ENCODE measurements at places on chromosomes 6 and 20.
A peak's percentile ranks its signal among the peaks of the same experiment; 100 is the strongest.

DNA sequence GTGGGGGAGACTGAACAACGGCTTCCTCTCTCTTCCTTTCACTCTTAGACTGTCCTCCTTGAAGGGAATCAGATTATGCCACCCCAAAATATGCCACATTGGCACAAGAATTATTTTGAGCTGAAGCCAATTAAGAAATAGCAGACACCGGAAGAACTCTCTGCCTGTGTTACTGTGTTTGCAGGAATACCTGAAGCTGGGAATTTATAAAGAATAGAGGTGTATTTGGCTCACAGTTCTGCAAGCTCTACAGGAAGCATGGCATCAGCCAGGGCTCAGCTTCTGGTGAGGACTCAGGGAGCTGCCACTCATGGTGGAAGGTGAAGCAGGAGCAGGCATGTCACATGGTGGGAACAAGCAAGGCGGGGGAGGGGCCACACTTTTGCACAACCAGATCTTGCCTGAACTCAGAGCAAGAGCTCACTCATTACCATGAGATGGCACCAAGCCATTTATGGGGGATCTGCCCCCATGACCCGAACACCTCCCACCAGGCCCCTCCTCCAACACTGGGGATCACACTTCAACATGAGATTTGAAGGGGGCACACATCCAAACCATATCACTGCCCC lies 46.0 kb downstream of the PCNA start:
- no peak for DNase-seq

- no peak for DNase-seq
Measured at GRCh38 chr6:122717350-122717749, 62.2 kb upstream of the FABP7 start.

DNA sequence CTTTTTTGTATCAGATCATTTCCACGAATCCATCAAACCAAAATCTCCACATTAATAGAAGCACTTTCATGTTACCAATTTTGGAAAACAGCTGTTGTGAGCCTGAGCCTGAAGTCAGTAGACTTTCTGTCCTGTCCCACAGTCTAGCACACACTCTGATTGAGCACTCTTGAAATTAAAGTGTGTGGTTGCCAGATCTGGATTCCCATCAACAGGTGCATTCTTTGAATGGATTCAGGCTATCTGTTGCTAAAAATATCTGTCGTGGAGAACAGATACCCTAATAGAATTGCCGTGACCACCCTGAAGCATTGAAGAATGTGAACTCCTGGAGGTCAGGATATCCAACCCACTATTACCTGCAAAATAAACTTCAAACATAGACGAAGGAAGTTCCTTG lies 73.3 kb downstream of the TFAP2A start:
- DNase-seq, result no peak

GRCh38 chr6:19368511-19368910 lies 468.7 kb upstream of the ID4 start:
- peak; percentile 67 for DNase-seq

DNA sequence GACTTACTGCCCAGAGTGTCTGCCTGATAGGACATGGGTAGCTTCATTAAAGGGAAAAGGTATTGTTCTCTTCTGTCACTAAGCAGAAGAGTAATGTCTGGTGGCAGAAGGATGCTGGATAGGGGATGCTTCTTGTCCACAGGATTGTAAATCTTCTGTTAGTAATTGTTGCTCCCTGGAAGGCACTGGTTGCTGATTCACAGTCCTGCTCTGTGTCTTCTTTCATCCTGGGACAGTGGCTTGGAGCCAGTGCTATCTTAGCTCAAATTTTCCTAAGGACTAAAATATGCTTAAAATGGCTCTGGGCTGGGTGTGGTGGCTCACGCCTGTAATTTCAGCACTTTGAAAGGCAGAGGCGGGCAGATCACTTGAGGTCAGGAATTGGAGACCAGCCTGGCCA lies 48.0 kb downstream of the SYTL3 start:
- DNase-seq, result peak; percentile 84

GRCh38 chr6:89260832-89261231 lies 43.7 kb upstream of the GABRR1 start:
- no peak for DNase-seq

- DNase-seq, result peak; percentile 70
Measured at GRCh38 chr6:26553264-26553634, 15.1 kb downstream of the HMGN4 start.

GRCh38 chr20:23943304-23943703 lies 45.3 kb downstream of the GGTLC1 start:
- no peak for DNase-seq

- DNase-seq, result no peak
Measured at GRCh38 chr6:19558934-19559333, 278.2 kb upstream of the ID4 start.

DNA sequence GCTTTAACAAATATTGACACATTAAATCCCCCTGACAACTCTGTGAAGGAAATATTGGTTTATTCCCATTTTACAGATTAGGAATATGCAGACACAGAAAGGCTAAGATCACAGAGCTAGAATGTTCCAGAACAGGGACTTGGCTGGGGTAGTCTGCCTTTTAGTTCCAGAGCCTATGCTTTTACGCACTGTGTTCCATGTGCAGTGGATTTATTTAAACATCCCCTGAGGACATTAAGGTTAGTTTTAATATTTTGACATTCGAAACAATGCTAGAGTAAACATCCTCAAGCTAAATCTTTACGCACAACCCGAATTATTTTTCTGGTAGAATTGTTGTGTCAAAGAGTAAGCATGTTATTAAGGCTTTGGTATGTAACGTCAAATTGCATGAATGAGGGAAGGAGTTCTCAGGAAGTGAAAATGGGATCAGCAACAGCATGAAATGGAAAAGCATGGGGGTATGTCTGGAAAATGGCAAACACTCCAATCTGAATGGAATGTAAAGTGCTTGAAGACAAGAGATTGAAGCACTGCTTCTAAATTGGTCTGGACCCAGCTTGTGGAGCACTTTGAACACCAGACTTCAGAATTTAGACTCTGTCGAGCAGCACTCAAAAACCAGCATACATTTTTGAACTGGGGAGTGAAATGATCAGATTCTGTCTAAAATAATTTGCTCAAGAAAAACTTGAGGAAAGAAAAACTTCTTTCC lies 429.9 kb downstream of the CD83 start:
- DNase-seq, result no peak

- DNase-seq, result peak; percentile 88
Measured at GRCh38 chr20:62662422-62662821, 20.1 kb downstream of the SLCO4A1 start.

DNA sequence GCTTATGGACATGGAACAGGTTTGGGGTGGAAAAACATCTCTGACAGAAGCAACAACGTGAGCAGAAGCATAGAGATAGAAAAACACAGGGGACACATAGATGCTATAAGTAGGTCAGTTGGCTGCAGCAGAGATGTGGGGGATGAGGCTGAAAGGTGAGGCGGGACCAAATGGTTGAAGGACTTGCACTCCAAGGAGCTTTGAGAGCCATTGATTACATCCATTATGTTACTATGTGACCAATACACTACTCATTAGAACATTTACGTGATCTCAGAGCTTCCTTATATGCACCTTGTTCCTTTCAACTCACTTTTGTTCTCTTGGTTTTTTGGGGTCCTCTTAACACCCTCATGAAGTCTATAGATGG lies 47.9 kb upstream of the TTPAL start:
- DNase-seq, result no peak

DNA sequence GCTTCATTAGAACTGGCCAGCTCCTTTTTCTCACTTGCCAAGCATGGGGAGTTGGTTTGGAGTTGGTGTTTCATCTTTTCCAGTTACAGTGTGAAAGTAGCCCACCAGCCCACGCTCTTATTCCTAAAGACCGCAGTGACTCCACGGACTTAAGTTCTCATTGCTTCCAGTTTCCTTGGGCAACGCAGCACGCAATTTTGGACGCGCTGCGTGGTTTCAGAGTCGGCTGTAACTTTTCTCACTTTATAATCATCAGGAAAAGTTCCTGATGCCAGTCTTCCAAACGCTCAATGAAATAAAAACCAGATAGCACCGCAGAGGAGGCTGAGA lies 381 bp upstream of the PEX7 start:
- peak; percentile 47 for DNase-seq

GRCh38 chr20:36848078-36848660 lies 27.8 kb upstream of the TLDC2 start:
- DNase-seq, result peak; percentile 86

GRCh38 chr6:7112741-7113313 lies 5.1 kb downstream of the RREB1 start:
- peak; percentile 53 for DNase-seq

GRCh38 chr6:45486736-45487135 lies 109.0 kb upstream of the SUPT3H start:
- DNase-seq, result no peak

GRCh38 chr6:126716826-126717509 lies 377.1 kb downstream of the CENPW start:
- no peak for DNase-seq

GRCh38 chr6:90146921-90147649 lies 149.6 kb downstream of the BACH2 start:
- DNase-seq, result no peak

DNA sequence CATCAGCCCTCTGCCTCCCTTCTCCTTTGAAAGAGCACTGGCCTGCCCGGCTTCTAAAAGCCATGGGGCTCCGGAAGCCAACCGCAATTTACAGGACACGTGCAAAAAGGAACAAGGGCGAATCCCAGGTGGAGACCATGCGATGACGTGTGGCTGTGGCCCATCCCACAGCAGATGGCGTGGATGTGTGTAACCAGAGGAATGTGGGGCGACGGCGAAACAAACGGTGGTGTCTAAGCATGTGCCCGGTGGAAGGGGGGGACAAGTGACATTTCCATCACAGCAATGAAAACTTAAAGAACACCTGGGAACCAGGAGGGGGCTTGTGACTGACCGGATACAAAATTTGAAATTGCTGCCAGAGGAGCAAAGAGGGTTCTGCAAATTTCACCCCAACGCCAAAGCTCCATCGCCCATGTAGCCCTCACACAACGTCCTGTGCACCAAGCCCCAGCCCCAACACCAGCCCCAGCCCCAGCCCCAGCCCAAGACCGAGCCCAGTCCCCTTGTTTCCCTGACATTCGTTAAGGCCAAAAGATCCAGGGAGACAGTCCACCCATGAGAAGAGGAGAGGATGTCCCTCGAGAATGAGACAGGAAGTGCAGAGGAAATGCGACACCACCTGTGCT lies 159.7 kb upstream of the ZNF337 start:
- no peak for DNase-seq

DNA sequence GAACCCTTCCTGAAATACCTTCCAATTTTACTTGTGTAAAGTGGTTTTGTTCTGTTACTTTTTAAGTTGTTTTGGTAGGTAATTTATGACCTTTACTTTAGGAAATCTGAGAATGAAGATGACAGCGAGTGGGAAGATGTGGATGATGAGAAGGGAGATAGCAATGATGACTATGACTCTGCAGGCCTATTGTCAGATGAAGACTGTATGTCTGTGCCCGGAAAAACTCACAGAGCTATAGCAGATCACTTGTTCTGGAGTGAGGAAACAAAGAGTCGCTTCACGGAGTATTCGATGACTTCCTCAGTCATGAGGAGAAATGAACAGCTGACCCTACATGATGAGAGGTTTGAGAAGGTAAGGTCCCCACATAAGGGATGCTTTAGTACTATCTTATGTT lies 6.6 kb upstream of the ZC2HC1B start:
- no peak for DNase-seq

DNA sequence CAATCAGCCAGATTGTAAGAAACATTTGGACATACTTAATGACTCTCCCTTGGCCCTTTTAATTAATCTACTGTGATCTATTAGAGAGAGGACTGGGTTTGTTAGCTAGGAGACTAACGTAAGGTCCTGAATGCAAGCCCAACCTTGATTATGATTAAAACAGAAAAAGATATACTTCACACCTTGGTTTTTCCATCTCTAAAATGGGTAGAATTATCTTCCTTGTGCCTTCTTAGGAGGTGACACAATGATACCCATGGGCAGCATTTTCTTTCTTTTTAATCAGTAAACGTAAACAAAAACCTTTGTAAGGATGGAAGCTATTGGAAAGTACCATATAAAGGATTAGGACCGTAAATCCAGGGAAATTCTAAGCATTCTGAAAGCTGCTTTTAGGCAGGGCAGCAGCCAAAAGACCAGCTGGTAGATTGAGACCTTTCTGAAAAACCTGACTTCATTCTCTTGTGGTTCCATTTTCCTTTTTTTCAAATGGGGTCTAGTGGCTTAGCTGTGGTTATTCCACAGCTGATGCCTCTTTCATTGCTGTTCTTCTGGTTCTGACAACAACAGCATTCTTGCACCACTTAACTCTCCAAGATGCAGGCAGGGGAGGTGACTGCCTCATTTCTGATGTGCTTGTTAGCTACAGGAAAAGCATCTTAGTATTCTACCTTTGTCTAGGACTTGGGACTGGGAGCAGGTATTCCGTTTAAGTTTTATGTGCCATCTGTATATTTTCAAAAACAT lies 27.4 kb downstream of the RREB1 start:
- no peak for DNase-seq

- peak; percentile 26 for DNase-seq
Measured at GRCh38 chr6:147040121-147040910, 163.9 kb upstream of the STXBP5 start.

- peak; percentile 31 for DNase-seq
Measured at GRCh38 chr6:5135788-5136376, 50.7 kb downstream of the PPP1R3G start.

DNA sequence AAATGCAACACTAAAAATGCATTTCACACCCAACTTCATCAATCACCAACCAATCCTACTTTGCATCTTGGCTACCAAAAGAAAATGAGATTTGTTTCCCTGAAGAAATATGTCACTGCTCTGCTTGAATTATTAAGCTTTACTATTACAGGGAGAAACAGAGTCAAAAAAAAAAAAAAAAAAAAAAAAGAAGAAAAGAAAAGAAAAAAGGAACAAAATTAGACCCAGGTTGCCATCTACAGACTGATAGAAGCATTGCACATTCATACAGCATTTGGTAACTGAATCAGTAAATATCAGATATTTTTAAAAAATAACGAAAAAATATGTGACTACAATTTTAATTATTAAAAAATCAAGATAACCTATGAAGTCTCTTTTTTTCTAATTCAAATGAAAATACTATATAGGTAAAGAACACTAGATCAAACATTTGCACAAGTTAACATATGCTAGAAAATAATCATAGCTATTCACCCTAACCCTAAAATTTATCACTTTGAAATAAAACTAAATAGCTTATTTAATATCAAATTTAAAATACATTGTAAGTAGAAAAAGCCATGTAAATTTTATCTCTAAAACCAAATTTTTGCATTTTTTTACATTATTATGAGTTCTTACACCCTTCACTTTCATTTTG lies 83.3 kb downstream of the DCDC2 start:
- DNase-seq, result peak; percentile 30
